Activated CD4-positive, alpha-beta memory T cell treated with anti-CD3 and anti-CD28 coated beads, Interleukin-2, amount 10 ng/mL, durations not matched to agents 7 days and 5 days (primary cell): ENCODE measurements at places on chromosomes 6 and 20.

- H3K27ac ChIP-seq: no peak overlapping the region
- peaks cover 8% of the 10 kb centered on the region for H3K27me3 ChIP-seq
- no peak overlapping the region for H3K4me3 ChIP-seq
Measured at GRCh38 chr6:85792254-85792653, 149.6 kb upstream of the SYNCRIP start.

GRCh38 chr20:12790859-12791258, 217.9 kb upstream of the SPTLC3 start:
- no peaks in the 10 kb centered on the region for H3K27me3 ChIP-seq
- no peak overlapping the region for H3K4me3 ChIP-seq
- no peaks in the 10 kb centered on the region for H3K4me1 ChIP-seq
- no peak overlapping the region for H3K27ac ChIP-seq

DNA sequence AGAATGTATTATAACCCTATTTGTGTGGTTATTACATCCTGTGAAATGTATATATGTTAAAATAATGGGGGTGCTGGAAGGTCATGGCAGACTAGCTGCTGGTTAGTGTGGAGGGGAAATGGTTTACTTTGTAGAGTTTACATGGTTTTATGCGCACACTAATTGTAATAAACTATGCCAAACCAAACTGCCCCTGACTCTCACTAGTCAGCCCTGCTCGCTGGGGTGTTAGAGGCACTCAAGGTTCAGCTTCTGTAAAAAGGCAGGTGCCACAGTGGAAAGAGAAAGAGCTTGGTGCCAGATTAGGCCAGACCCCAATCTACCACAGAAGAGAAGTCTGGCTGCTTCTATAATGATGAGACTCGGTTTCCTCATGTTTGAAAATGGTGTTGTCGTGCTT, 52.7 kb downstream of the GOPC start:
- peaks cover 10% of the 10 kb centered on the region for H3K36me3 ChIP-seq
- peak overlapping the region; percentile 94 for H3K27ac ChIP-seq
- peak; percentile 50 for DNase-seq
- peaks cover 44% of the 10 kb centered on the region for H3K4me1 ChIP-seq
- H3K27me3 ChIP-seq: no peaks in the 10 kb centered on the region
- H3K4me3 ChIP-seq: peak overlapping the region; percentile 75

DNA sequence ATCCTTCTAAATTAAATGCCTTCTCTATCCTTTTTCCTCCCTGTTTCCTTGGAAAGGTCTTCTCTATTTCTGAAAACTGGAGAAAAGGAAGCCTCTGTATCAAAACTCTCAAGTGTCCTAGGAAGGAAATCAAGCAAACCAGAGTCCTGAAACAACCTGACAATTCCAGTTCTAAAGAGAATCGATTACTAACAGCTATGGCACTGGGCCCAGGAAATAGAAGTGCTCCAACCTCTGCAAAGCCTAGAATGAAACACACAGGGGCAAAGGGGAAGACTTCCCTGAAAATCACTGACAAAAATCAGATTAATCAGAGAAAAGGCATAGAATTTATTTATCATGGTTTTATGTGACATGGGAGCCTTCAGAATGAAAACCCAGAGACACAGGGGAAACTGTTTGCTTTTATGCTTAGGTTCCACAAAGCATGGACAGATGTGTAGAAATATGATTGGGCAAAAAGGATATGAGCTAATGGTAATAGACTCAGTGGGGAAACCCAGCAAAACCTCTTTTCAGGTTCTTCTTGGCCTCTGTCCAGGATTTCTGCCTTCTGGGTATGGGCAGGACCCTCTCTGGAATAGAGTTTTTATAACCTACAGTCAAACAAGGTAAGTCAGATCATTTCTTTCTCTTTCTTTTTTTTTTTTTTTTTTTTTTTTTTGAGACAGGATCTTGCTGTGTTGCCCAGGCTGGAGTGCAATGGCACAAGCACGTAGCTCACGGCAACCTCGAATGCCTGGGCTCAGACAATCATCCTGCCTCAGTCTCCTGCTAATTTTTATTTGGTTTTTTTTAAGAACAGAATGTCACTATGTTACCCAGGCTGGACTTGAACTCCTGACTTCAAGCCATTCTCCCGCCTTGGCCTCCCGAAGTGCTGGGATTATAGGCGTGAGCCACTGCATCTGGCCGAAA, 91.7 kb downstream of the CD24 start:
- H3K27me3 ChIP-seq: peaks cover 28% of the 10 kb centered on the region
- no peak for DNase-seq
- H3K27ac ChIP-seq: no peak overlapping the region
- no peaks in the 10 kb centered on the region for H3K4me1 ChIP-seq

GRCh38 chr20:48065833-48066232, 280.6 kb upstream of the SULF2 start:
- no peaks in the 10 kb centered on the region for H3K4me1 ChIP-seq
- H3K4me3 ChIP-seq: no peak overlapping the region
- no peak for DNase-seq
- H3K27ac ChIP-seq: no peak overlapping the region
- H3K36me3 ChIP-seq: no peaks in the 10 kb centered on the region
- no peaks in the 10 kb centered on the region for H3K27me3 ChIP-seq

DNA sequence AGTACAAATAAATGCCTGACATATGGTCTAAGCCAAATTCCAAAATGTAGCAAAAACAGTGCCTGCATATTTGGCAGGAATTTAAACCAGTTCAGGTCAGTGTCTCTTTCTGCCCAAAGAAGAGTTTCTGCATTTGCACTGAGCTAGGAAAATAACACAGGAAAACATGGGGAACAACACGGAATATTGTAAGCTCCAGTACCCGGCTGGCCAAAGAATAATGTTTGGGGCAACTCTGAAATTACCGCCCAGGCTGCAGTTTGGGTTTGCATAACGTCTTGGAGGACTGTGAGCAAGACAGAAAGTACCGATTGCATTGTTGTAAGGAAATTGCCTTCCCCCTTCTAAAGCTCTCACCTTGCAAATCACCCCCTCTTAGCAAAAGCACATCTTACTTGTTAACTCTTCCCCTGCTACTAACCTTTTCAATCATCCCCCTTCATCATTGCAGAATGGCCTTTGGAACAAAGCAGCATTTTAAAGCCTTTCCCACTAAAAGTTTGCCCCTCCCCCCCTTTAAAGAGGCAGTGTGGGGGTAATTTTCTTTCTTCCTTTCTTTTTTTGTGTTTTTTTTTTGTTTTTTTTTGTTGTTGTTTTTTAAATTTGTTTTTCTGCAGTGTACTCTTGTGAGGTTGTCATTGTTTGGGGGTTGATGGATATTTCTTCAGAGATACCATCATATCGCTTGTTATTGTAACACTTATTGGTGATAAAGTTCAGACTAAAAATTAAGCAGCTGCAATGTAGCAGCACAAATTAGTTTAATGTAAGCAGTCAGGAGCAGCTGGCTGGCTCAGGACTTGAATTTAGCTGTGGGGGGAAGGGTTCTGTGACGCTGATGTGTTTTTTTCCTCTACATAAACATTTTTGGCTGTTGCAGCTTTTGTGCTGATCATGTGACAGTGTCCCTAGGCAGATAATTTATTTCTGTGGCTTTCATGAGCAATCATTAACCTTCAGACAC, 100.0 kb upstream of the CITED2 start:
- no peak overlapping the region for H3K4me3 ChIP-seq
- H3K27me3 ChIP-seq: no peaks in the 10 kb centered on the region
- DNase-seq: no peak
- H3K36me3 ChIP-seq: no peaks in the 10 kb centered on the region
